CD8-positive, alpha-beta T cell (primary cell): ENCODE measurements at places on chromosomes 3 and 15. TPM values are rescaled to one million over a fixed set of nuclear protein-coding genes. Genes with fewer than 3 reads are reported as not detected.

The GNAT1 gene
- total RNA-seq = 0.28 TPM

The PLCH1 gene
- total RNA-seq = not detected

The LTK gene
- total RNA-seq = 11.9 TPM

The TRIM71 gene
- total RNA-seq = not detected

The ADCY5 gene
- total RNA-seq = not detected

The SMAD6 gene
- total RNA-seq = 0.73 TPM

The SEMA6D gene
- total RNA-seq = not detected

The B3GNT5 gene
- 1.1 TPM for total RNA-seq

The PROK2 gene
- 0.33 TPM for total RNA-seq

The MKRN2 gene
- 24.8 TPM for total RNA-seq

The HIGD2B gene
- total RNA-seq = not detected

The CYP11A1 gene
- total RNA-seq = not detected

The GABRG3 gene
- not detected for total RNA-seq

The RLBP1 gene
- total RNA-seq = not detected

The KLHL40 gene
- not detected for total RNA-seq

The KIF15 gene
- 0.64 TPM for total RNA-seq

The PLSCR2 gene
- total RNA-seq = not detected

The PPM1M gene
- 43.9 TPM for total RNA-seq

The EFCC1 gene
- 0.24 TPM for total RNA-seq

The TMEM212 gene
- total RNA-seq = not detected

The ANKRD63 gene
- total RNA-seq = not detected

The RBPMS2 gene
- not detected for total RNA-seq

The SOX2 gene
- not detected for total RNA-seq

The STXBP5L gene
- not detected for total RNA-seq

The AADACL2 gene
- not detected for total RNA-seq

The RAMAC gene
- total RNA-seq = 27.7 TPM

The FAIM gene
- total RNA-seq = 2.0 TPM

The MOBP gene
- not detected for total RNA-seq

The IFRD2 gene
- total RNA-seq = 42.9 TPM

The RAD54L2 gene
- total RNA-seq = 37.4 TPM

The SLC28A1 gene
- total RNA-seq = not detected

The C3orf22 gene
- not detected for total RNA-seq

The MESP1 gene
- 0.19 TPM for total RNA-seq

The ACTC1 gene
- total RNA-seq = not detected
